NCI-H510A treated with DMSO at 0.1 percent for 48 hours (cell line): ENCODE measurements at places on chromosomes 2 and 18.

- DNase-seq = no peak
Observed at GRCh38 chr2:67760995-67761394, 301.8 kb downstream of the C1D start.

DNA sequence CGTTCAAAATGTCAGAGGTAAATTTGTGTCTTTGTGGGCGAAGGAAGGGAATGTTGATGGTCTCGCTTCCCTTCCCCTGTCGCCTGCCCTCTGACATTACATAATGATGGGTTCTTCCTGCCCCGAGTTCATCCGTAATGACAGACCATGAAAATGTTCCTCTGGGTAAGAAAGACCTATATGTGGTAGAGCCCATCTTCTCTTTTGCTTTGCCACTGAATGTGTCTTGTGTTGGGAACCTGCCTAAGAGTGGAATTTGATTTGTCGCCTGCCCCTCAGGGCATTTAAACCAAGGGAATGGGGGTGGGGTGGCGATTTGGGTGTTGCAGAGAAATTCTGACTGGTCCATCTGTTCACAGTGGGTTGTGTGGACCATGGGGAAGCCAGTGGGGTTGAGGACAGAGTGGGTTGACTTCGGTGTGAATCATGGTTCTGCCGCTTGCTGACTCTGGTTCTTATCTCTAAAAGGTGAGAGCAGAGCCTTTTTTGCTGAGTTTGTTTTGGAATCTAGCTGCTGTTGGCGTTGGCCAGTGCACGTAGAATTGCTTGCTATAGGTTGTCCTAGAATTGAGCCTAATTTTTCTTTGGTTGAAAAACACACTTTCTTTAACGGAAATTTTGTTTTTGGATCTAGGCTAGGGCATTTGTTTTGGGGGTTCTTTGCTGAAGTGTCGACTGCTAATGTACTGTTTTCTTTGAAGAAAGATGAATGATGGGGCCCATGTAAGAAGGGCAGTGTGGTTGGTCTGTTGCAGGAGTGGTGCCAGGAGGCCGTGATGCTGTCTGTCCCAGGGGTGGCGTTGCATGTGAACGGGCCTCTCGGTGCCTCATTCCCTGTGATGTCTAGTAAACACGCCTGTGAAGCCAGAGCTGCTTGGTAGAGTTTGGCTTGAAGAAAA lies 1.3 kb downstream of the INPP4A start:
- no peak for DNase-seq

- no peak for DNase-seq
Observed at GRCh38 chr2:51290725-51291124, 258.8 kb upstream of the NRXN1 start.

- DNase-seq = no peak
Observed at GRCh38 chr2:9256147-9256546, 49.5 kb downstream of the ASAP2 start.

DNA sequence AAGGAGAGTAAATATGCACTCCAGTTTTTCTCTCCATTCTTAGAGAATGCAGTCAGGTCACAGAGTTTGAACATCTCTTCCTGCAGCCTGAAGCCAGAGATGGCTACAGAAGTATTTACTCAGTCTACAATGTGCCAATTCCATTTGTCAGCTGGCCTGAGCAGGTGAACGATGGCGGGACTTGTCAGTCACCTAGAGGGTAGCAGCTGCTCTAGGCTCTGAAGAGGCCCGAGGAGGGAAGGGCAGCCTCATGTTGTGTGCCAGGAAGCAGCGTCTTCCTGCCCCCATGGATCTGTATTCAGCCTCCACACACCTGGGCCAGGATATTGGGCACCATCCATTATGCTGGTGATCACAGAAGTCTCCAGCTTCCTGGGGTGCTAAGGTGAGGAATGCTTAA lies 316.7 kb upstream of the CHAC2 start:
- DNase-seq = peak; percentile 90

DNA sequence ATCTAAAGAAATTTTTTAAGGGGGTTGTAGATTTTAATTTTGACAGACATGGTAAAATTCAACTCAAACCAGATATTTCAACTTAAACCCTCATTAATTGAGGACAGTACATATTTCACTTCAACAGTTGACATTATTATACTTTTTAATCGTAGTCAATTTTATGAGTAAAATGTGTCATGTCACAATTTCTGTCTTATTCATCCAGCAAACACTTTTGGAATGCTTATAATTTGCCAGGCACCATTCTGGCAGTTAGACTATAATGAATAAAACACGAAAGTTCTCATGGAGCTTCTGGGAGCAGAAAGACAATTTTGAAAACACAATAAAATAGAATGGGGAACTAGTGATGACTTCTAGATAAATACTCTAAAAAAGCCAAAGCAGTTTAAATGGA lies 1094.8 kb downstream of the SUCLG1 start:
- no peak for DNase-seq

DNA sequence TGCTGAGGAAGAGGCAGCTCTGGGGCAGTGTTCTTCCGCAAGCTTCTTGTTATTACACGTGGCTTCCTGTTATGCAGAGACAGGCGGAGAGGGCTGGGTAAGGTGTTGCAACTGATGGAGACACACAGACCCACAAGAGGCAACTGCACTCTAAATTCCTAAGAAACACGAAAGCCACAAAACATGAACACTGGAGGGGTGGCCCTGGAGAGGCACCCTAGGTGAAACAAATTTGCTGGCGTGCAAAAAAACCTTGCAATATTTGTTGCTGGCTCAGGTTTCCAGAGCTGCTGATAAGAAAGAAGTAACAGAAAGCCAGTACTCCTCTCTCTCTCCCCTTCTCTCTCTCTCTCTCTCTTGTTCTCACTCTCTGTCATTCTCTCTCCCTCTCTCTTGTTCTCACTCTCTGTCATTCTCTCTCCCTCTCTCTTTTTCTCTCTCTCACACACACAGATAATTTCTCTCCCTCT lies 31.8 kb downstream of the ARHGAP25 start:
- DNase-seq = no peak

DNA sequence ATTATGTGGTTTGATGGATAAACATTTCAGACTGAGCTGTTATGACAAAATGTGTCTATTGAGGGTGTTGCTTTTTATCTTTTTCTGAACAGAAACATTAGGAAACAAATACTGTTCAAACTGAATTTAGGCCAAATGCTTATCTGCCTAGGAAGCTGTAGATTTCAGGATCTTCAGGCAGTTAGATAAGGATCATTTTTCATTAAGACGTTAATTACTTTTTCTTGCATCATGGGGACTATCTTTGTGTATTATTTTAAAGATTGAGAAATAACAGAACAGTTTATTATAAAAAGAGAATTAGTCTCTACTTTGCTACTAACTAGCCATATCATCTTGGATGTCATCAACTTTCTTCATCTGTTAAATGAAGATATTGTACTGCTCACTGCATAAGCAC lies 107.5 kb downstream of the TTC27 start:
- DNase-seq = no peak

DNA sequence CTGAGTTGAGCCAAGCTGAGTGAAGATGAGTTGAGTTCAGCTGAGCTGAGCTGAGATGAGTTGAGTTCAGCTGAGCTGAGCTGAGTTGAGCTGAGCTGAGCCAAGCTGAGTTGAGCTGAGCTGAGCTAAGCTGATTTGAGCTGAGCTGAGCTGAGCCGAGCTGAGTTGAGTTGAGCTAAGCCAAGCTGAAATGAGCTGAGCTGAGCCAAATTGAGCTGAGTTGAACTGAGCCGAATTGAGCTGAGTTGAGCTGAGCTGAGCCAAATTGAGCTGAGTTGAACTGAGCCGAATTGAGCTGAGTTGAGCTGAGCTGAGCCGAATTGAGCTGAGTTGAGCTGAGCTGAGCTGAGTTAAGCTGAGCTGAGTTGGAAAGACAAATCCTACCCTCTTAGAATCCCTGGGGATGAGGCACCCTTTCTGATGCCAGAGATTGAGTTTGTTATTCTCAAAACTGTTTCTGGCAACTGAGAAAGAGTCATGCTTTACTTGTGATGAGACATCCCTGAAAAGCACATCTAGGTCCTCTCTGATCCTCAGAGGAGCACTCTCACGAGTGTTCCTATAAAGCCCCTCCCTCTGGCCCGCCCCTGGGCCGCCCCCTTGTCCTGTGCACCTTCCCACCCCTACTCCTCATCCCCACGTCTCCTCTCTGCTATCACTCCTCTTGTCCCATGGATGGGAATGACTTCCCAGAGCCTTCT lies 116.5 kb downstream of the MCFD2 start:
- no peak for DNase-seq

DNA sequence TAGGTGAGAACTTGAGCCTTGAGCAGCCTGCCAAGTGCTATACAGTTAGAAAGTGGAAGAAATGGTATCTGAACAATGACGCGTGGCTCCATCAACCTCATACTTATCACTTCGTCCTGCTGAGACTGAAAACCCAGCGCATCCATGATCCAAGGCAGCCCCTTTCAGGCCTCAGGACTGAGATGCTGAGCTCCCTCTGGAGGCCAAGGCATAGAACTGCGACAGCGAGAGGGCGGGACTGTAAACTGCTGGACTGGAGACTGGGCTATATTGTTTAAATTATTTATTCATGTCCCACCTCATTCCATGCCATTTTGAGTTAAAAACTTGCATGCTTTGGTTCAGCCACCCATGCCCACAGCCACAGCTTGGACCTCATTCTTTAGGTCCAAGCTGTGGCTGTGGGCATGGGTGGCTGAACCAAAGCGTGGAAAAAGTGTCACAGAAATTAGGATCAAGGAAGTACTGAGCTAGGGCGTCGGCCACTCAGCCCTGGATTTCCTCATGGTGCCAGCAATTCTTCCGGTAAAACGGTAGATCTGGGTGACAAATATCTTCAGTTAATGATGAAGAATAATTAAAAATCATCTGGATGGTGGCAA lies 195.5 kb downstream of the L3MBTL4 start:
- DNase-seq = no peak

DNA sequence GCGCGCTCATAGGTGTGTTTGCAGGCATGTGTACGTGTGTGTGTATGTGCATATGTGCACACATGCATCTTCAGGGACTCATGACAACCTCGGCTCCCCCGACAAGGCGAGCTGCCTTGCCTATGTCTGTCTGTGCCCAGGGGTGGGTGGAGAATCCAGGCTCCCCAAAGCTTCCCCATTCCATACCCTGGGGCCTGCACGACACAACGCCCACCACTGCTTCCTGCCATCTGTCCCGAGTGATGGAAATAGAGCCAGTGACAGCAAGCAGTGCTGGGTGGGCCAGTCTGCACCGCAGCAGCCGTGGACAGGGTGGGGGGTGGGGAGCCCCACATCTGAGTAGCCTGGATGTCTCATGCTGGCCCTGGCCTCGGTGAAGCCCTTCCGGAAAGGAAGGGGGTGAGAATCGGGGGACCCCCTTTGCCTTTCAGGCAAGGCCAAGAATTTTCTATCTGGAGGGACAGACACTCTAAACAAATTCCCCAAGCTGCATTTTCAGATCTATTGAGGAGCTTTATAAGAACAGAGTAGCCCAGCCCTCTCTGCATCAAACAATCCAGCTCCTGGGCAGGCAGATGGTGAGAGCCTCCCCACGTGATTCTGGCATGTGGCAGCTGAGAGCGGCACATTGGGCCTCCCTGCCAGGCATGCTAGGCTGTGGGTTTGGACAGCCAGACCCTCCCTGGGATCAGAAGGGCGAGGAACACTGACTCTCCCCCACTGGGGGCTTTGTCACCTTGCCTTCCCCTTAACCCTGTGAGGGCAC lies 4.9 kb downstream of the KCNIP3 start:
- no peak for DNase-seq

DNA sequence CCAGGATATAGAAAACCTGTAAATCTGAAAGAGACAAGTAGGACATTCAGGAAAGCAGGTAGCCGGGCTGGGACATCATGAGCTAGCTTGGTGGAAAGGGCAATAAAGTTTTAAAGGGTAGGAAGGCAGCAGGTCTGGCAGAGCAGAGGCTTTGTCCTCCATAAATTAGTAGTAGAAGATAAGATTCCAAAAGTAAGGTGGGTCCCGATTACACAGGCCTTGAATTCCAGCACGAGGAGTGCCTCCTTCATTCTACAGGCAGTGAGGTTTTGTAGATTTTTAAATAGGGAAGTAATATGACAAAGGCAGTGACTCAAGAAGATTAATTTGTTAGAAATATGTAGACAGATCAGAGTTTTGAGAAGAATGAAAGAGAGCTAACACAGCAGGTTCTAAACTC lies 160.7 kb downstream of the DTNB start:
- DNase-seq = no peak

DNA sequence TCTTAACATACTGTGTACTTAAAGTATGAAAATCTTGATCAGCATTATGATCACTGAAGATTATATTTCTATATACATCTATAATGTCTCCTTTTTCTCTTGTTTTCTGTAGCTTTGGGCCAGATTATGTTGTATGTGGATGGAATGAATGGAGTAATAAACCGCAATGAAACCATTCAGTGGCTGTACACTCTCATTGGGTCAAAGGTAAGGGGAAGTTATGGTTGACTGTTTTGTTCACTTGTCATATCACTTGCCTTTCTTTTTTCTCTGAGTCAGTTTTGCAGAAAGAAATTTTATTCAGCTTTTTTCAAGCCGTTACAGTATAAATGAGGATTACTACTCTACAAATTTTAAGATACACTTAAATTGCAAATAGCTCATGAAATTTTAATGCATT lies 252.5 kb downstream of the TPGS2 start:
- DNase-seq = no peak

GRCh38 chr2:137964066-137964858 lies at the start of gene HNMT:
HNMT (plus strand) TSS chr2:137964473; CDS start chr2:137964492, 19 bp downstream.
- peak; percentile 6 for DNase-seq

- DNase-seq = no peak
Observed at GRCh38 chr2:232385660-232386489, 7.3 kb downstream of the ALPP start.

GRCh38 chr2:198863655-198864054 lies 594.1 kb downstream of the SATB2 start:
- no peak for DNase-seq

GRCh38 chr18:13915995-13916431 lies 677 bp upstream of the MC2R start:
- DNase-seq = no peak

- no peak for DNase-seq
Observed at GRCh38 chr18:8754995-8755960, 49.9 kb downstream of the MTCL1 start.

DNA sequence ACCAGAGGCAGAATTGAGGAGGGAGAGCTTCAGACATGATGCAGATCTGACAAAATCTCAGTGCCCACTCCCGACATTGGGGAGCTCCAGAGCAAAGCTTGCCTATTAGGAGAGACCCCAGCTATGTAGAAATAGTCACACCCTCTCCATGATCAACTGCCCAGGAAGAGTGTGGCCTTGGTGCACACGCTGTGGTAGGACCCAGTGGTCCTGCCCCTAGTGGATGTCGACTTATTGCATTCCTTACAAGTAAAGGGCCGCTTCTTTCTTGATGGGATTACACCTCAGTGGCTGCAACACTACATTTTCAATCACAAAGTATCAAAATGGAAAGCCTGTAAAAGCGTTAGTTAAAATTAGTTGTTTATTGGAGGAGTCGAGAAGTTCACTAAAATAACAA lies 64.2 kb downstream of the VRK2 start:
- no peak for DNase-seq

DNA sequence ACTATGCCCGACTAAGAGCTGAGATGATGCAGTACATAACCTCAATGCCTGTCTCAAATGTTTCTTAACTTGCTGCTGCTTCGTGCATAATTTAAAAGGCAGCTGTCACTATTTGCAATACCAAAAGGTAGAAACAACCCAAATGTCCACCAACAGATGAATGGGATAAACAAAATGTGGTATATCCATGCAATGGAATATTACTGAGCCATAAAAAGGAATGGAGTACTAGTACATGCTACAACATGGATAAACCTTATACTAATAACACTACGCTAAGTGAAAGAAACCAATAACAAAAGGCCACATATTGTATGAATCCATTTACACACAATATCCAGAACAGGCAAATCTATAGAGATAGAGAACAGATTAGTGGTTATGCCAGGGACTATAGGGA lies 13.0 kb upstream of the DGKD start:
- DNase-seq = no peak
